ENCODE measurements at places on chromosomes 7 and 10. TPM values are rescaled to one million over a fixed set of nuclear protein-coding genes. Genes with fewer than 3 reads are reported as not detected.

DNA sequence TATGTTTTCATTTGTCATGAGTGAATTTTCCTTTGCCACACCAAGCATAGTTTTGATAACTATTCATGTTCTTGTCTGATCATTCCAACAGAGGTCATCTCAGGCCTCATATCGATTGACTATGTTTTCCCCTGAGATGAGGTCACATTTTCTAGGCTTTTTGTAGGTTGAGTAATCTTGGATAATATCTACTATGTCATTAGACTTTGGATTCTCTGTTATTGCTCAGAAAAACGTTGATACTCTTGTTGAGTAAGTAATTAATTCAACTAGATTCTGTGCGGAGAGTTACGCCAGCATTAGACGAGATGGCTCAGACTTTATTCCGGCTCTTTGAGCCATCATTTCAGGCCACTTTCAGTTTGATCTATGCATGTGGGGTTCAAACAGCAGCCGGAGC, 57.7 kb downstream of the KLF6 start:
- DNase-seq = no peak

DNA sequence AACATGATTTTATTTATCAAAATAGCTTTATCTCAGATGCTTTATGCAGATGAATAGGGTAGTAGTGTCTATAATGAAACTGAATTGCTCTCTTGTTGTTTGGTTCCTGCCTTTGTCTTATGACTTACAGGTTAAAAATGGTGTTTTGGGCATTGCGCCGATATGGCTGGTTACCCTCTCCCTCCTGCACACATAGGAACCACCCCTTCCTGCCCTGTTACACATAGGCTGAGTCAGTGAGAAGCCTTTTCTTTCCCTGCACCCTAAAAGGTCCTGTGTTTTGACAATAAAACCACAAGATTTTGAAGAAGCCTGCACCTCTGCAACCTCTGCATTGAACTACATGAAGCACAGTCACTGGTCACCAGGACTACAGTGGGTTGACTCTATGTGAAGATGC, 655.8 kb upstream of the ANKRD30A start:
- DNase-seq = no peak

DNA sequence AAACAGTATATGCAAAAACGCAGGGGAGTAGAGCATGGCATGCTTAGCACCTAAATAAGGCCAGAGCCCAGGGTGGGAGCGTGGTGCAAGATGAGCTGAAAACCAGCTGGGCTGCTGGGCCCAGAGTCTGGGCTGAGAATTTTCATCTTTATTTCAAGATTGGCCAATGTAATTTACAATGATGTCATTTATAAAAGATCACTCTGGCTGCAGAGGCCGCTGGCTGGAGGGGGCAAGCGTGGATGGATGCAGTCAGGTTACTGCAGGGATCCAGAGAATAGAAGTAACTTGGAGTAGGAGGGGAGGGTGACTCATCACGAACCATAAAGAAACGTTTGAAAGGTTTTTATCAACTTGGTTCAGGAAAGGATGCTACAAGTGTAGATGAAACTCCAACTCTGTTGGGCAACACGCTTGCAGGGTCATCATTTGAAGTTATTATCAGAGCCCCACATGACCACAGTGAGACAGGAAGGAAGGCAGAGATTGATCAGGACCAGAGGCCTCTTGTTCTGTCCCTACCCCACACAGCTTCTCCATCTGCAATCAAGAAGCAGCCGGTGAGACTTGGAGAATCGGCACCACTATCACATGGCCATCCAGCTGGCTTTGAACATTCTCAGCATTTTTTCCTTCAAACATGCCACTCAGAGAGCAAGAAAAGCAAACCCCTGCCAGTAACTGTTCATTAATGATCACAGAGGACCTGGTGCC, 49.2 kb downstream of the ODAD2 start:
- no peak for DNase-seq

DNA sequence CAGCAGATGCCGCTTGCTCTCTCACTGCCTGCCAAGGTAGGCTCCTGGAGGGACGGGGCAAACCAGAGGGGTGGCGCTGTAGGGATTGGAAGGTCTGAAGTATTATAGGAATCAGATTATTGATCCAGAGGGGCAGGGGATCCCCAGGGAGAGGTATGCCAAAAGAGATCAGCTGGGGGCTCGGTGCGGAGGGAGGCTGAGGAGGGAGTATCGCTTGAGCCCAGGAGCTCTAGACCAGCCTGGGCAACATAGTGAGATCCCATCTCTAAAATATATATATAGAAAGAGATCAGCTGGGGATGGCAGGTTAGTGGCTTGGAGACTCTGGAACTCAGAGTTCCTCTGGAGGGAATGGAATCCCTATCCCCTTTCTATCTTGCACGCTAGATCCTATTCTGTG, 7.0 kb upstream of the PCOLCE start:
- no peak for DNase-seq

- no peak for DNase-seq
These were observed 110.0 kb upstream of the C7orf33 start for GRCh38 chr7:148480479-148481146.

DNA sequence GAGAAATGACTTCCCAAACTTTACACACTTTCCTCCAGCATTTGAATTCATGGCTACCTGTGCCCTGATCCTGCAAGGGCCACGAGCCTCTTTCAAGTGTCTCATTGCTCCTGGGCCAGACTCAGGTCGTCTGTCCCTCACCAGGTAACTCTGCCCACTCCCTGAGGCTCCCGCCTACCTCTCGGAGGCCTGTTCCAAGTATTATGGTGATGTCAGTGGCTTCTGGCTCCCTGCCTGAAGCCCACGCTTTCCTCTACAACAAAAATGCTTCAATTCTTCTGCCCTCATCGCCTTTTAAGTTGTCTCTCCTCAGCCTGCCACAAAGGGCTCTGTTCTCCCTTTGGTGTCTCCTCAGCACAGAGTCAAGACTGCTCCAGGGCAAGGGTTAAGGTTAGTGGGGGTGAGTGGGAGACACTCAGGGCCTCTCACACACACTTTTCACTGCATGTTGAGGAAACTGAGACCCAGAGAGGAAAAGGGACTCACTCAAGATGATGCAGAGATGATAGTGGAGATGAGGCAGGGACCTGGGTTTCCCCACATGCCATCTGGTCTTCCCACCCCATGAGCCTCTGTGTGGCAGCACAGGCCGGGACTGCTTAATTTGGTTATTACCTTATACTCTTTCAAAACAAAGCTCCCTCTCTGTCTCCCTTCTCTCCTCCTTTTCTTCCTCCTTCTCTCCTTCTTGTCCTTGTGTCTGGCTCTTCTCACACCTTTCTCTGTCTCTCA, 28.3 kb upstream of the EGR2 start:
- no peak for DNase-seq

The SLC16A9 gene
- total RNA-seq = 1.5 TPM

The ERCC6 gene
- total RNA-seq = 5.7 TPM

The RINT1 gene
- total RNA-seq = 24.5 TPM

The SRRM3 gene
- total RNA-seq = 0.43 TPM
